Activated T-helper 1 cell treated with anti-CD3 and anti-CD28 coated beads, Interleukin-12 subunit alpha, Interleukin-12 subunit beta, Interleukin-2, Interleukin-4 antibody, amounts not matched to agents 30 ng/mL and 10 ng/mL and 1 ng/mL, durations not matched to agents 14 hours and 24 hours and 36 hours (primary cell): ENCODE measurements at places on chromosomes 11 and 22. TPM values are rescaled to one million over a fixed set of nuclear protein-coding genes. Genes with fewer than 3 reads are reported as not detected.

DNA sequence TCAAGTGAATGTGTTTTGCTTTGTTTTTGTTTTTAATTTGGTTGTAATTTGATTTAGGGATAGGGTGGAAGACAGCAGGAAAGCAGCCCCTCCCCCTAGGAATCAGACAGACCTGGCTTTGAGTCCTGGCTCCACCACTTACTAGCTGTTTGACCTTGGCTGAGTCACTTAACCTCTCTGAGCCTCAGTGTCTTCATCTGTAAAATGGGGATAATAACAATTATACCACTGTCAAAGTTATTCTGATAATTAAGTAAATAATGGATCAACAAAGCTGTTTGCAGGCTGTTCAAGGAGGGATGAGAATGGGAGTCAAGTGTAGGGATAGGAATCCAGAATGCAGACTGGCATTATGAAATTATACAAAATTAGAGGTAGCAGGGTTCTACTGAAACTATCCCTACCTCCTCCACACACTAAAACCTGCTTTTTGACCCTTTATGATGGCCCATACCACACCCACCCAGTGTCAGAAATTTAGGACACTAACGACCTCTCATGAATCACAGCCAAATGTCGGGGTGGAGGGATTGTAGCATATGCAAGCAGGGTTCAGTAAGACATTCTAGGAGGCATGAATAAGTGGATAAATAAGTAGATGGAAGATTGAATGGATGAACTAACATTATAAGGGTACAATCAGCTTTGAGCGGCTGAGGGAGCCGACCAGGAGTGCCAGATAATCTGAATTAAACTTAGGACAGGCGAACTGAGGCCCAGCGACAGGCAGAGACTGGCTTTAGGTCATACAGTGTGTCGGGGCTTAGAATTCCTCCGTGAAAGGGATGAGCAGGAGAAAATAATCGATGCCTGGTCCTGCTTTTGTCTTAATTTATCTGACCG lies 974 bp downstream of the ANAPC15 start:
- peaks cover 6% of the 10 kb centered on the region for H3K36me3 ChIP-seq
- H3K4me3 ChIP-seq, result peak overlapping the region; percentile 90
- no peak for DNase-seq
- H3K27ac ChIP-seq, result peak overlapping the region; percentile 98

GRCh38 chr11:35021589-35021988 lies 105.2 kb downstream of the PDHX start:
- no peak for DNase-seq
- H3K4me3 ChIP-seq, result no peak overlapping the region
- H3K4me1 ChIP-seq, result no peaks in the 10 kb centered on the region
- no peak overlapping the region for H3K27ac ChIP-seq
- H3K36me3 ChIP-seq, result peaks cover 15% of the 10 kb centered on the region

- H3K36me3 ChIP-seq, result peaks cover 37% of the 10 kb centered on the region
- no peaks in the 10 kb centered on the region for H3K27me3 ChIP-seq
- H3K4me1 ChIP-seq, result peaks cover 37% of the 10 kb centered on the region
- DNase-seq, result no peak
These were observed 617 bp downstream of the CSKMT start for GRCh38 chr11:62665599-62666258.

- H3K4me3 ChIP-seq, result no peak overlapping the region
- no peak overlapping the region for H3K27ac ChIP-seq
- H3K36me3 ChIP-seq, result no peaks in the 10 kb centered on the region
These were observed 889.7 kb upstream of the API5 start for GRCh38 chr11:42422090-42422489.

GRCh38 chr22:45157907-45158306 lies 5.8 kb upstream of the NUP50 start:
- H3K27me3 ChIP-seq, result no peaks in the 10 kb centered on the region
- H3K36me3 ChIP-seq, result peaks cover 13% of the 10 kb centered on the region
- H3K4me1 ChIP-seq, result peaks cover 24% of the 10 kb centered on the region

DNA sequence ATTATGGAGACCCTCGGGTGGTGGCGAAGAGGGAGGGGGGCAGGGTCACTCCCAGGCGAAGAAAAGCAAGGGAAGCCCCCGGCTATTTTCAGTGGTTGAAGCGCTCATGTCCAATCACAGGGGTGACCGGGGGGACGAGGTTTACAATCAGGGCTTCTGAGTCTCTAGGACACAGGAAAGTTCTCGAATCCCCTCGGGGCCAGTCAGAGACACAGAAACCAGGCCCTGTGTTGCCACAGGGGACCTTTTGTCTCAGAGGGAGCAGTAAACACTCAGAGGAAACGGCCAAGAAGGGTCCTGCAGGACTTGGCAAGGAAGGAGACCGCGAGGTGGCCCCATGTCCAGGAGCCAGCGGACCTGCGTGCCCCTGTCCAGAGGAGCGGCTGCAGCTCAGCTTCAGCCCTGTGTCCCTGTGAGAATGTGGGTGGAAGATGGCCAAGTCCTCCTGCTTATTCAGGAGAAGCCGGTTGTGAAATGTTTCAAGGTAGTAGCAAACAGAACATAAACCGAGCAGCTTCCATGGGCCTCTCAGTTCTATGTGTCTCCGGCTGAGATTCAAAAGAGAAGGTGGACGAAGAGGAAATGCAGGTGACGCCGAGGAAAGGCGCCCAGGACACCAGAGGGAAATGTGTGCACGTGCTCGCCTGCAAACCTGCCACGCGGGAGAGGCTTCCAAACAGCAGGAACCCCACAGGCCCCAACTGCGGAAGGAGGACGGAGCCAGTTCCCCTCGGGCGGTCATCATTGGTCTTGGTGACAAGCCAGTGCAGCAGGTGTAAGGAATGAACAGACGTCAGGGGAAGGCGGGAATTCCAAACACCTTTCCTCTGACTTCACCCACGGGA lies 357.6 kb downstream of the BRD1 start:
- no peaks in the 10 kb centered on the region for H3K27me3 ChIP-seq
- H3K4me3 ChIP-seq, result no peak overlapping the region
- no peaks in the 10 kb centered on the region for H3K4me1 ChIP-seq
- DNase-seq, result no peak
- no peaks in the 10 kb centered on the region for H3K36me3 ChIP-seq
- H3K27ac ChIP-seq, result no peak overlapping the region

DNA sequence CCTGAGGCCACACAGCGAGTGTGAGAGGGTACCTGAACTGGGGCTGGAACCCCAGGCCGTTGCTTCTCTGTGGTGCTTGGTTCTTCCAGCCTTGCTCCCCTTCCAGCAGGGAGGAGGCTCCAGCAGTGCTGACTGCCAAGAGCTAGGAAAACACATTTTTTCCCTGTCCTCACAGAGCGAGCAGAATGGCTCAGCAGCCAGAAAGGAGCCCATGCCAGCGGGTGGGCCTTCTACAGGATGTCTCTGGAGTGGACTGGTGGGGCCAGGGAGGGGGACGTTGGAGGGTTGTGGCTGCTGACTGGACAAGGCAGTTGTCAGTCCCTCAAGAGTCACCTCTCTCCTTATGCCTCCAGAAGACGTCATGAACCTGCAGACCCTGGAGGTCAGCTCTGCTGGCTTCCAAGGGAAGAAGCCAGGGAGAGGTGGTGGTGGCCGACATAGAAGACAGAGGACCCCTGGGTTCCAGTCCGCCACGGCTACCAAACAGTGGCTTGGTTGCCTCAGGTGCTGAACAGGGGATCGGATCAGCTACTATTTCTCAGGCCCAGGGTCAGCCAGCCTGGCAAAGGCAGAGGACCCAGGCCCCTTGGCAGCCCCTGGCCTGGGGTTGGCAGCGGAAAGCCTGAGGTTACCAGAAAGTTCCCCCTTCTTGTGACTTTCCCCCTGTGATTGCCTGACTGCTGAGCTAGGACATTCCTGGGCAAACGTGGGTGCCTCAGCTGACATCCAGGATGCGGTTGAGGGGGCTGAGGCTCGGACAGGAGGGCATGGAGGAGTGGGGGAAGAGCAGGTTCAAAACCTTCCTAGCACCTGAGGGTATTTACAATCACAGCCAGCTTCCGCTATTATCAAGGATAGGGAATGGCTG lies 3.7 kb downstream of the MAFF start:
- H3K36me3 ChIP-seq, result no peaks in the 10 kb centered on the region
- peaks cover 41% of the 10 kb centered on the region for H3K4me1 ChIP-seq
- no peak overlapping the region for H3K4me3 ChIP-seq
- no peak overlapping the region for H3K27ac ChIP-seq
- no peaks in the 10 kb centered on the region for H3K27me3 ChIP-seq
- DNase-seq, result no peak

- no peak overlapping the region for H3K4me3 ChIP-seq
- no peak overlapping the region for H3K27ac ChIP-seq
- H3K36me3 ChIP-seq, result no peaks in the 10 kb centered on the region
- no peak for DNase-seq
These were observed 114.8 kb downstream of the GRM5 start for GRCh38 chr11:88950975-88951374.

DNA sequence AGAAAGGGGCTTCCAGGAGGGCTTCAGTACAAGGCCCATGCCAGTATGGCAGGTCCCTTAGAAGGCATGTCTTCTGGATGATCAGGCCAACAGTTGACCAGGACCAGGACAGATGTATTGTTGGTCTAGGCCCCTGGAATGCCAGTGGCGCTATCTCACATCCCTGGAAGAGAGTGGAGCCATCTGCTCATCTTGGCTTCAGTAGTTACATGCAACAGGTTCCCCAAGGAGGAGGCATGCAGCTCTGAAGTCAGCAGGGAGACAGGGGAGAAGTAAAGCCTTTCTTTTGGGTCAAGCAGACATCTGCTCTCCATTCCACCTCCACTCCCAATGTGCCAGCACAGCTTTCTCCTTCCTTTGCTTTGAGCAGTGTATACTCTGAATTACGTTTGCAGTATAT lies 244.1 kb downstream of the KIRREL3 start:
- H3K4me1 ChIP-seq, result no peaks in the 10 kb centered on the region
- no peaks in the 10 kb centered on the region for H3K36me3 ChIP-seq
- DNase-seq, result no peak
- no peak overlapping the region for H3K27ac ChIP-seq

- H3K4me3 ChIP-seq, result no peak overlapping the region
- DNase-seq, result no peak
- H3K27ac ChIP-seq, result no peak overlapping the region
- H3K27me3 ChIP-seq, result peaks cover 4% of the 10 kb centered on the region
- H3K36me3 ChIP-seq, result no peaks in the 10 kb centered on the region
These were observed 919.1 kb downstream of the BRD1 start for GRCh38 chr22:48908547-48908946.

GRCh38 chr11:63491636-63492372 lies 837 bp upstream of the PLAAT5 start:
- no peak overlapping the region for H3K27ac ChIP-seq
- no peaks in the 10 kb centered on the region for H3K36me3 ChIP-seq

DNA sequence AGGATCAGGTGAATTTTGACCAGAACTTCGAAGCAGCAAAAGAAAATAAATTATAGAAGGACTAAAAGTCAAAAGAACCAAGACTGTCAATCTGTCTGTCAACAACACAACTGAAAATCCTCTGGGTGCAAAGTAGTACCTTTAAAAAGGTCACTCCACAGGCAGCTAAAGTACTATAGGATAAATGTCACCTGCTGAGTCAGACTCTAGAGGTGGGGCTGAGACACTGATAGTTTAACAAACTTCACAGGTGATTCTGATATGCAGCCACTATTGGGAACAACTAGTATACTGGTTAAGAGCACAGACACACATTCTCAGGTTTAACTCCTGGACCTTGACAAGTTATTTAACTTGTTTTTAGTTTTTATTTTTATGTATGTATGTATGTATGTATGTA lies 107.3 kb downstream of the FCHSD2 start:
- no peaks in the 10 kb centered on the region for H3K27me3 ChIP-seq
- H3K4me3 ChIP-seq, result peak overlapping the region; percentile 45
- peak overlapping the region; percentile 83 for H3K27ac ChIP-seq
- DNase-seq, result no peak
- H3K4me1 ChIP-seq, result peaks cover 21% of the 10 kb centered on the region

DNA sequence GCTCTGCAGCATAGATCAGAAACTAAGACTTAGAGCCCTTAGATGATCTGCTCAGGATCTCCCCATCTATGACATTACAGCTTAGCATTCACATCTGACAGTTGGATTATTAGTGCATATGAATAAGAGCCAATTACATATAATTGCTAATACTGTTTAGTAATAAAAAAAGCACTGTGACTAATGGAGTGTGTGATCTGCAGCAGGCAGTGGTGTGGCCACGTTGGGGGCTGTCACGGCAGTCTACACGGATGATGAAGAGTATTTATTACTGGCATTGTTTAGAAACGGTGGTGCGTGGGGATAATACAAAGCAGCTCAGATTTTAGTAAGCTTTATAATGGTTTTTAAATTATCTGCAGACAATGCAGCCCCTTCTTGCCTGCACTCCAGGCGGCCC lies 93.5 kb upstream of the TIMP3 start:
- H3K36me3 ChIP-seq, result no peaks in the 10 kb centered on the region
- no peaks in the 10 kb centered on the region for H3K4me1 ChIP-seq
- no peak overlapping the region for H3K27ac ChIP-seq
- H3K4me3 ChIP-seq, result no peak overlapping the region

- no peak overlapping the region for H3K27ac ChIP-seq
- no peak for DNase-seq
- H3K4me3 ChIP-seq, result no peak overlapping the region
- H3K36me3 ChIP-seq, result peaks cover 2% of the 10 kb centered on the region
- H3K4me1 ChIP-seq, result peaks cover 7% of the 10 kb centered on the region
These were observed 52.9 kb downstream of the BARX2 start for GRCh38 chr11:129428557-129428956.

GRCh38 chr11:90216611-90217010 lies 6.2 kb downstream of the CHORDC1 start:
- H3K36me3 ChIP-seq, result peaks cover 46% of the 10 kb centered on the region
- DNase-seq, result no peak
- peak overlapping the region; percentile 20 for H3K27ac ChIP-seq
- H3K4me1 ChIP-seq, result peaks cover 55% of the 10 kb centered on the region

GRCh38 chr11:24755260-24755839 lies 258.5 kb downstream of the LUZP2 start:
- no peak for DNase-seq
- H3K4me1 ChIP-seq, result no peaks in the 10 kb centered on the region

DNA sequence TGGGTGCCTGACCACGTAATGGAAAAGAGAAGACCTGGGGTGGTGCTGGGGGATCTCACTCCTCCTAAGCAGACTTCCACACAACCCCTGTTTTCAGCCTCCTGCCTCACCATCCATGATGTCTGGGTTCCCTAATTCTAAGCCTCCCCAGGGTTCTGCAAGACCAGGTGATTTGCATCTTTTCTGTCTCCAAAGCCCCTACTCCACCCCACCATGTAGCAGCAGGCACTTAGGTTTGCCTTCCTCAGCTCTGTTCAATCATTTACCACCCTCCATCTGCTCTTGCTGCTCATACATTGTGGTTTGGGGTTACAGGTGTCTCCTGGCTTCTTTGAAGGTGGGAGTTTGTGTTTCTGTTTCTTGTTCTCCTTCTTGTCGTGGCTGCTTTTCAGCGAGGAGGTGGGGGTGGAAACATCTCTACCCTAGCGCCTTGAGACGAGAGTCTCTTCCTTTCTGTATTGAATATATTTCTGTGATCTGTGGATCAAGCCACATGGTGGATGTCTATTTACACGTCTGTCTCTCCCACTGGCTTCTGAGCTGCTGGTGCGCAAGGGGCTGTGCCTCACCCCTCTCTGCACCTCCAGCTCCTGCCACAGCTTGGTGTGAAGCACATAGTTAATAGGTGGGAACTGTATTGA lies 6.6 kb upstream of the SSTR3 start:
- peaks cover 68% of the 10 kb centered on the region for H3K4me1 ChIP-seq
- peaks cover 49% of the 10 kb centered on the region for H3K36me3 ChIP-seq
- DNase-seq, result peak; percentile 72
- peak overlapping the region; percentile 96 for H3K27ac ChIP-seq
- no peaks in the 10 kb centered on the region for H3K27me3 ChIP-seq

Gene WNT11
- total RNA-seq, result 0.39 TPM in 1 of 2 replicates, not detected in the other

Gene TMEM86A
- total RNA-seq, result 0.52 and 0.93 TPM in 2 replicates

Gene CCND1
- total RNA-seq, result 26.4 and 28.1 TPM in 2 replicates

Gene TSSK2
- total RNA-seq, result not detected in 2 replicates

Gene SAA2
- not detected in 2 replicates for total RNA-seq

Gene MYOD1
- total RNA-seq, result not detected in 2 replicates

Gene IRAG1
- not detected in 2 replicates for total RNA-seq

Gene GUCY1A2
- total RNA-seq, result not detected in 2 replicates

Gene SVIP
- 45.1 and 47.5 TPM in 2 replicates for total RNA-seq

Gene LRP4
- total RNA-seq, result 0.08 and 0.15 TPM in 2 replicates

Gene MAP6
- 0.49 and 0.54 TPM in 2 replicates for total RNA-seq

Gene OR5A1
- total RNA-seq, result not detected in 2 replicates
